ENCODE measurements at places on chromosomes 13 and 19.

- DNase-seq = no peak
Observed at GRCh38 chr19:14167576-14168138, 31.3 kb upstream of the ASF1B start.

- DNase-seq = no peak
Observed at GRCh38 chr13:76764429-76764828, 121.8 kb downstream of the KCTD12 start.

DNA sequence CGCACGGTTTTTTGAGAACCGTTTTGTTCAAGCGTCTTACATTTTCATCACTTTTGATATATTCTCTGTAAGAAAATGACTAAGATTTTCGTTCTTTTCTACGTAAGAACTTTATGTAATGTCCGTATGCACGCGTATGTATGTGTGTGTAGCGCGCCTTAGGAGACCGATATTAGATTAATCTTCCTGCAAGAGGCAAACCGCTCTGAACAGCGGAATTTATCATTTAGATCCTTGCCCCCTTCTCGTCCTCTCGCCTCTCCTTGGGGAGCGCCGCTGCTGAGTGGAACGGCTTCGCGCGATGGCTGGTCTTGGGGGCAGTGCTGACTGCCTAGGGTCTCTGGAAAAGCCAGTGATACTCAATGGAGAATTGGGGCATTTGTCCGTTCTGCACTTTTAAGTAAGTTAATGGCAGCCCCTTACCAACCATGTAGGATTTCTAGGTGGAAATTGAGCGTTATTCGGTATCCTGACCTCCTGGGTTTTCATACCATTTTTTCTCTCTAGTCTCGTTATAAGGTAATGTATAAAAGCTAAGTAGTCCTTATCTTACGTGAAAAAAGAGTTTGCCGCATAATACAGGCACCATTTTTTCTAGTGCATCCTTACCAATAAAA is 4.7 kb downstream of the MAB21L1 start:
- no peak for DNase-seq

GRCh38 chr13:30689752-30690151 is 45.6 kb upstream of the ALOX5AP start:
- DNase-seq = no peak

DNA sequence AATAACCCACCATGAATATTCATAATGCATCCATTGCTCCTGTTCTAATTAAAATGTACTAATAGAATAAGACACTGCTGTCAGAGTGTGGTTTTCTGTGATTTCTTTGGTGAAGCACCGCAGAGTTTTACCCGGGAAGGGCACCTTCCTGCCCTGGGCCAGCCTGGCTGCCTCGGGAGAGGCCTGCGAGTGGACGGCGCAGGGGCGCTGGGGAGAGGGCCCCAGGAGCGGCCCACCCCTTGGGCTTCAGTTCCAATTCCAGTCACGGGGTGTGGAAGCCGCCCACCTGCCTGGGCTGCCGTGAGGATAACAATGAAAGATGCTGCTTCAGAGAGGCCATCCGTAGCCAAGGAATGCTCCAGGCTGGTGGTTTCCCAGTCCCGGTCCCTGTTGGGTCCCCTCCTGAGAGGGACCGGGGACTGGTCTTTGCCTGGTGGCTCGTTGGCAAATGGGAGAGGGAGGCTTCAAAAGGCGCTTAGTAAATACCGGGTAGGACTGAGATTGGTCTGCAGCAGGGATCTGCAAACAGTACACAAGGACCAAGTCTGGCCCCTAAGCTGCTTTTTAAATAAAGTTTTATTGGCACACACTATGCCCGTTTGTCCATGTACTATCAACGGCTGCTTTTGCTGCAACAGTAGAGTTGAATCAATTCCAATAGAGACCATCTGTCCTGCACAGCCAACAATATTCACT is 18.0 kb downstream of the TCF3 start:
- no peak for DNase-seq

DNA sequence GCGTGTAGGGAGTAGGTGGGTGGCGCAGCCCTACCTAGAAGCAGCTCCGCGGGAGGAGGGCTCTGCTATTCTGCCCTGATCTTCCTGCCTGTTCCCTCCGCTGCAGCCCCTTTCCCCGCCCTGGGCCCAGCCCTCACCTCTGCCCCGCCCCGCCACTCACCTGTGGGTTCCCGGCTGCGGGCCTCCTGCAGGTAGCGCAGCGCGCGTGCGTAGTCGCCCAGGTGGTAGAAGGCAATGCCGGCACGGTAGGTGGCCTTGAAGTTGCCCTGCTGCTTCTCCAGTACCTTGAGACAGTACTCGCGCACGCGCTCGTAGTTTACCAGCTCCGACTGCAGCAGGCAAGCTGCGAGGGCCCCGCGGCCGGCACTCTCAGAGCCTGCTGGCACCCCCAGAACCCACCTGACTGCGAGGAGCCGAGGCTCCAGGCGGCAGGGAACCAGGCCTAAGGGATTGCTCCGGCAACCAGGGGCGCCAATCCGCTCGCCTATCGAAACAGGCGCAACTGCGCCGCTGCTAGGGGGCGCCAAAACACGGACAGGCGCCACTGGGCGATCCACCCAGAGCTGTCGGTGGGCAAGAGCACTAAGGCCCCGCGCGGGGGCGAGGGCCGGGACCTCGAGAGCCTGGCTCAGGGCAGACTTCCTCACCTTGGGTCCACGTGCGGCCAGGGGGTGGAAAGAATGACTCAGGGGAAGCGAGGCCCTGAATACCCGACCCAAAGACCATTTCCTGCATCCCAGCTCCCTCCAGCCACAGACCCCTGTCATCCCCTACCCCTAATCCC is 965 bp downstream of the TTC9B start:
- no peak for DNase-seq

DNA sequence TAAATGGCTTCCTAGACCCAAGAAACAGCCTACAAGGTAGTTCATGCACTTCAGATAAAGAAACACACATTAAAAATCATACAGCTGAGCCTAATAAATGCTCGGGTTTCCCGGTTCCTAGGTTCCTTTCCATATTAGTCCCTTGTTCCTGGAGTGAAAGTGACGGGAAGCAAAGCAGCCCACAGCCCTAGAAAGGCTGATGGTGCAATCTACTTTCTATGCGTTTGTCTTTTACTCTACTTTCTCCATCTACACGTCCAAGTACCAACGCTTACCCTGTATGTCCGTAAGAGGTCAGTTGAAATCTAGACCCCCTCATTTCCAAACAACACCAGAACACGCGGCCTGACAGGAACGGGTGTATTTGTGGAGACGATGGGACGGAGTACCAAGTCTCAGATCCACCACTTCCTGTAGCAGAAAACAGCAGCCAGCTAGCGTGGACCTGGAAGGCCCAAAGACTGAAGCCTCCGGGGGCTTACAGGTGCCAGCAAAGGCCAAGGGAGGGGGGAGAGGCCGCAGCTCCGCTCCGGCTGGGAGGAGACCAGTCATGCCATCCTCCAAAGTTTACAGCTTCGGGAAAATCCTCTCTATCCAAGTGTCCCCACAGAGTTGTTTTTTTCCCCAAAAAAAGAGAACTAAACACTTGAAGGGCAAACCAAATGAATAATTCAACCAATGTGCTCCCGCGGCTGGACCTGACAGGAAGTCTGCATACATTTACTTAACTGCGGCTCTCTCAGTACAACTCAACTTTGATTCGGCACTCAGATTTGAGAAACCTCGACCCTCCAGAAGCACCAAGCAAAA is 34.1 kb downstream of the STK24 start:
- no peak for DNase-seq

GRCh38 chr13:83286737-83287136 is 595.5 kb downstream of the SLITRK1 start:
- DNase-seq = no peak

DNA sequence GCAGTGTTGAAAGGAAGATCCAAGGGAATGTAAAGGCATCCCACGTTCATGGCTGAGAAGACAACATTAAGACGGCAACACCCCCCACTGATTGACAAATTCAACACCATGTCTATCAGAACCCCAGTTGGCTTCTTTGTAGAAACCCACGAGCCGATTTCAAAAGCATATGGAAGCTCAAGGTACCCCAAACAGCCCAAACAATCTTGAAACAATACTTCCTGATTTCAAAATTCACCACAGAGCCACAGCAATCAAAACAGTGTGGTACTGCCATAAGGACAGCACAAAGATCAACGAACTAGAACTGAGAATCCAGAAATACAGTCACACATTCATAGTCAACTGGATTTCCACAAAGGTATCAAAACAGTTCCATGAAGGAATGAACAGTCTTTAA is 6.2 kb downstream of the MIER2 start:
- DNase-seq = no peak

- no peak for DNase-seq
Observed at GRCh38 chr19:44856421-44857083, 10.5 kb downstream of the NECTIN2 start.

GRCh38 chr19:32675720-32676185 is at the start of gene RGS9BP:
TSS of gene RGS9BP (plus strand) at chr19:32675848. CDS start at chr19:32676264, 416 bp downstream.
- DNase-seq = peak; percentile 63

GRCh38 chr13:80145171-80145690 is 195.7 kb downstream of the SPRY2 start:
- DNase-seq = no peak

DNA sequence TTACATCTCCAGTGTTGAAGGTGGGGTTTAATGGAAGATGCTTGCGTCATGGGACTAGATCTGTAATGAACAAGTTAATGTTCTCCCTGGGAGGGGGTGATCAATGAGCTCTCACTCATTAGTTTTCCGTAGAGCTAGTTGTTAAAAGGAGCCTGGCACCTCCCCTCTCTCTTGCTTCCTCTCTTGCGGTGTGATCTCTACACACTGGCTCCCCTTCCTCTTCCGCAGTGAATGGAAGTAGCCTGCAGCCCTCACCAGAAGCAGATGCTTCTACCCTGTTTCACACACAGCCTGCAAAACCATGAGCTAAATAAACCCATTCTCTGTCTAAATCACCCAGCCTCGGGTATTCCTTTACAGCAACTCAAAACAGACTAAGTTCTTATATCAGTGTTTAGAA is 318.8 kb downstream of the SLITRK1 start:
- no peak for DNase-seq

- DNase-seq = no peak
Observed at GRCh38 chr13:103078158-103078557, 11.9 kb upstream of the SLC10A2 start.

DNA sequence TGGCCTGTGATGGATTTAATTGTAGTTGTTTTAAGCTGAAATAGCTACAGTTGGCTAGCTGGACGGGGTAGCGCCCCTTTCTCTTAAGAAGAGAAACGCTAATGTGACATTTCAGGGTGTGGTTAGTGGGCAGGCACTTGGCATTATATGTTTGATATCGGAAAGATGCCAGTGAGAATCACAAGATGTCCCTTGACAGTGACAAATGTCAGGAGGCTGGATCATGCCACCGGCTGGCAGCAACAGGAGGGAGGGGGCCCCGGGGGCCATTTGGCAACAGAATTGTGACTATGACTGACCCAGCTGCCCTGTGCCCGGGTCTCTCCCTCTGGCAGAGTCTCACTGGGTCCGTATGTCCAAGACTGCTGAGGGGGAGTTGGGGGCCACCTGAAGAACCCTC is 4.7 kb downstream of the DCAF15 start:
- DNase-seq = no peak

- peak; percentile 52 for DNase-seq
Observed at GRCh38 chr19:43504426-43505185, at the start of gene PHLDB3. TSS of gene PHLDB3 (minus strand) at chr19:43504746. CDS start at chr19:43504118, 628 bp downstream.

GRCh38 chr19:39152066-39152465 is 26.5 kb downstream of the PAK4 start:
- DNase-seq = no peak

DNA sequence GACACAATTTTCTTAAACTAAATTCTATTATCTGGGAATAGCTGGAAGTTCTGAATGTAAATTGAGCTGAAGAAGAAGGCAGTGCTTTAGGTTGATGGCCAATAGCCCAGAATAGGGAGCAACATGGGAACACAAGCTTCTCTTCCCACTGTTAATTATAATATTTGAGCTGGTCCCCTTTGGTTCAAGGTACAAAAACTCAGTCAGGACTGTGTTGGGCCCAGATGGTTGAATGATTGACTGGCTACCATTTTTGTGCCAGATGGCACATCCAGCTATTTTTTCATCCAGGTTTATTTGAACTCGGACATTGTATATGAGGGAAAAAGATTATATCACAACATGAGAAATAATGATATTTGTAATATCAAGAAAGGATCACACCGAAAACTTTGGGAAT is 458.9 kb downstream of the SLITRK1 start:
- DNase-seq = no peak

DNA sequence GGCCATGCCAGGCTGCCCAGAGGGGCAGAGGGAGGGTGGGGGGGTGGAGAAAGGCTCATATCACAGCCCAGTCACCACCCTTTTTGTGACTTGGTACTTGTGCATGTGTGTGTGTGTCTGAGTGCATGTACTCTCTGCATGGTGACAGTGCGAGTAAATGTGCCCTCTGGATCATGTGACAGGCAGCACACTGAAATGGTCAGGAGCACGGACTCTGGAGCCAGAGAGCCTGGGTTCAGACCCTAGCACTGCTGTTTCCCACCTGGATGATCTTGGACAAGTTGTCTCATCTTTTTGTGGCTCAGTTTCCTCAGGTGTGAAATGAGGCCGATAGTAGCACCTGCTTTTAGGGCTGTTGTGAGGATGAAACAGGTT is 2.0 kb downstream of the CIC start:
- DNase-seq = no peak

DNA sequence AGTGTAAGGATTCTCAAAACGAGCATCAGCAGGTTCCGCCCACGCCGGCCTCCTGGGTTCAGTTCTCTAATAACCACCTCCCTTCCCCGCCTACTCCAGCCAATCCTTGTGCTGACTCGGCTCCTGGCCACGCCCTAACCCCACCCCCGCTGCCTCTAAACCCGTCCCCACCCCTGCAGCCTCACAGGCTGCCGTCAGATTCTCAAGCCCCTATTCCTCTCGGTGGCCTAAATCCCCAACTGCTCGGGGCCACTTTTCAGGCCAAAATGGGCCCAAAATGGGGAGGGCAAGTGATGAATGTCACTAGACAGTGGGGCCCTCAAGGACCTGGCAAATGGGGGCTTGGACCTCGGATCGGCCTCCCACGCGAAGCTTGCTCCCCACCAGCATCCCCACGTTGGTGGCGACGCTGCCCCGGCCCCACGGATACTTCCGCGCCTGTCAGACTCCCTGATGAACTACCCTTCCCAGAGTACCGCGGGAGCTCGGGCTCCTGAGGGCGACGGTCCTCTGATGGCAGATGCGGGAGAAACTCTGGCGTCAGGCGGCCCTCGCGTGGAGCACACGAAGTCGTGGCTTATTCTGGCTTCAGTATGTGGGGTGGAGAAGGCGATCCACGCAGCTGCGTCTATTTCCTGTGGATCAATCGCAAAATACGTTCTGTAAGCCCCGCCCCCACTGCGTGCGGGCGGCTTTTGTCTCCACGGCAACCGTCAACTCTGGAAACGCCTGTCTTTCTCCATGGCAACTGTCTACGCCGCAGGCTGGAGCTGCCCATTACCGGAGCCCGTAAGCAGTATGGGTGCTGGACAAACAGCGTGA is 24.8 kb downstream of the ZNF473 start:
- DNase-seq = peak; percentile 84

GRCh38 chr19:45772130-45772840 is 3.2 kb upstream of the SIX5 start:
- no peak for DNase-seq

DNA sequence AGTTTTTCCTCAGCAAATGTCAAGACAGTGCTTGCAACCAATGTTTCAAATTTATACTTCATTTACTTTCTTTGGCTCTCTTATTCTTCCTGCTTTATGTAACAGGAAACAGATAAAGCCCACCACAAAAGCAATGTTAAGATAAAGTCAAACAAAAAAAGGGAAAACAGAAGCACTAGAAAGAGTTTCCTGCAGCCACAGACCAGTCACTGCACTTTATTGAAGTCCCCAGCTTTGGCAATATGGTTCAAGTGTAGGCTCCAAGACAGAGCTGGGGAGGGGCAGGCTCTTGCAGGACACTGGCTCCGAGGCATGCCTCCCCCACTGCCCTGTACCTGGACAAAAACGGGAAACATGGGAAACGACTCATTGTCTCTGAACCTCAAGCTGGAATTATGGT is 15.3 kb upstream of the CDC16 start:
- DNase-seq = no peak
